Ovary (tissue), 10 donors: ENCODE measurements at places on chromosomes 5 and 9.

- no peak for DNase-seq
Observed at GRCh38 chr9:10703139-10703538, 90.3 kb upstream of the PTPRD start.

DNA sequence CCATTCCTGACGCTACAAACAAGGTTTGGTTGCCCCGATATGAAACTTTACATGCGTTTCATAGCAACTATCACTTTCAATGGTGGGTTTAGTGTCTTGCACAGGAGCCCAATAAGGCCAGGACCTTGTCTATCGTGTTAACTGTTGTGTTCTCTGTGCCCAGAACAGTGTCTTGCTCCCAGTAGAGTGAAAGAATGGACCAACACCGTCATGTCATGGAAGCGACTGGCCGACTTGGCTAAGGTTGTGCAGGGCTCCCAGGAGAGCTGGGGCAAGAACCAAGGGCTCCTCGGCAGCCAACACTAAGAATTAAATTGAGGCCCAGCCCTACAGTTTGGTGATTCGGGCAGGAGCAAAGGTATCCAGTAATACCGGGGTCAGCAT lies 498 bp upstream of the ARHGEF37 start:
- no peak for DNase-seq

- DNase-seq: no peak
Observed at GRCh38 chr5:15615859-15616258, 115.9 kb downstream of the FBXL7 start.

DNA sequence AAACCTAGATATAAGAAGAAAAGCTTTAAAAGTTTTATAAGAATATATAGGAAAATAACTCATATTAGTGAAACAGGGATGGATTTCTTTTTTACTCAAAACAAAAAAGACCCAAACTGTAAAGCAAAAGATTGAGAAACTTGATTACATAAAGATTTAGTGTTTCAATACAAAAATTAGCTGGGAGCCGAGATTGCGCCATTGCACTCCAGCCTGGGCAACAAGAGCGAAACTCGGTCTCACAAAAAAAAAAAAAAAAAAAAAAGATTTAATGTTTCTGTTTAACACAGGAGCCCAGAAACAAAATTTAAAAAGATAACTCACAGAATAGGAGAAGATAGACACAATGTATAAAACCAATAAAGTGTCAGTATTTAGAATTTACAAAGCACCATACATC lies 45.2 kb downstream of the CDC14B start:
- no peak for DNase-seq

- no peak for DNase-seq
Observed at GRCh38 chr9:131801810-131802209, 61.9 kb upstream of the RAPGEF1 start.

GRCh38 chr5:112549127-112549526 lies 130.1 kb upstream of the EPB41L4A start:
- no peak for DNase-seq

DNA sequence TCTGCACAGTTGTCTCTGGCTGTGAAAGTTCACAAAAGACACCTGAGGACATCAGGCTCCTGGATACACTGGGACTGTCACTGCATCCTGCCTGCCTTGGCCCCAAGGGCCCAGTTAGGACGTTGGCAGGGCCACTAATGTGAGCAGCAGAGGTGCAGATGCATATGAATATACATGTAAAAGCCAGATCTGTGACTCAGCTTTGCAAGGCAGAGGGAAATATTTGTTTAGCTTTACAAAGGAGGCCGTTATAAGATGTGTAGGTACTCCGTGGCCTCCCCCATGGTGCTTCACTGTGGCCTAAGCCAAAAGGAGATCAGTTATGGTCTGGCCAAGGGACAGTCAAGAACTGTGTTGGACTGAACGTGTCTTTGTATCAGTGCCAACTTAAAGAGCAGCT lies 4.1 kb upstream of the C1QTNF3 start:
- DNase-seq: no peak
